ENCODE measurements at places on chromosomes 7 and 10. TPM values are rescaled to one million over a fixed set of nuclear protein-coding genes. Genes with fewer than 3 reads are reported as not detected.

The CPA2 gene
- not detected for total RNA-seq

The ADAM12 gene
- total RNA-seq: 1.3 TPM

GRCh38 chr10:47145290-47145934 is 154.6 kb upstream of the GDF10 start:
- DNase-seq: no peak

- DNase-seq: no peak
Measured at GRCh38 chr7:136030867-136031318, 53.7 kb upstream of the MTPN start.

GRCh38 chr7:79529214-79529880 is 75.9 kb upstream of the MAGI2 start:
- no peak for DNase-seq

DNA sequence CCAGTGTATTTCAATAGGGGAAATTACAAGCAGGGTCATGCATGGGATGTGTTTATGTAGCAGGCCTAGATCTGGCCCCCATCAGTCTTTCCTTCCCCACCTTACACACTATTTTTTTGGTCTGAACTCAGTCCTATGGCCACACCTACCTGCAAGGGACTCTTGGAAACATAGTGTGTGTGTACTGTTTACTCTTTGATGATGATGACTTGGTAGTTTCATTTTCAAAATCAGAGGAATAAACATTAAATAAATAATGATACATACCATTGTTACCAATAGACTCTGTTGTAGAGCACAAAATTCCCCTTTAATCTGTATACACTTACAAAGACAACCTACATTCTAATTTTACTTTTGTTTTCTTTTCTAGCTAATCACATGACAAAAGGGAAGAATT is 191.0 kb downstream of the ZEB1 start:
- DNase-seq: no peak

The SPAG6 gene
- total RNA-seq: not detected

The EVX1 gene
- not detected for total RNA-seq

GRCh38 chr10:76618171-76618570 is 1019.4 kb downstream of the KCNMA1 start:
- no peak for DNase-seq

The GAD2 gene
- not detected for total RNA-seq

DNA sequence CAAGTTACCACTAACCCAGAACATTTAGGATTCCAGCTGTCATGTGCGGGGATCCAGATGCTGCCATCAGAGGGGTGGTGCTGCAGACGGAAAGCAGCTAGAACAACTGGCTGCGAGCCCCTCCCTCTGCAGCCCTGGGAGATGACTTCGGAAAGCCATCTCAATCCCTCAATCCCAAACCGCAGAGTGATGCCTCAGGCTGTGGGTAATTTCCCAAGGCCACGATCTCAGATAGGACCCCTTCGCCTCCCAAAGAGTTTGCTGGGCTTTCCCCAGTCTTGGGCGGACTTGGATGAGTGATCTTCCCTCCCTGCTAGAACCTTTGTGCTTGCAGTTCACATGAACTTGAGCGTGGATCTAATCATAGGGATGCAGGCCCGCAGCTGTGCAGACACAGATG is 71.3 kb upstream of the EN2 start:
- DNase-seq: no peak

DNA sequence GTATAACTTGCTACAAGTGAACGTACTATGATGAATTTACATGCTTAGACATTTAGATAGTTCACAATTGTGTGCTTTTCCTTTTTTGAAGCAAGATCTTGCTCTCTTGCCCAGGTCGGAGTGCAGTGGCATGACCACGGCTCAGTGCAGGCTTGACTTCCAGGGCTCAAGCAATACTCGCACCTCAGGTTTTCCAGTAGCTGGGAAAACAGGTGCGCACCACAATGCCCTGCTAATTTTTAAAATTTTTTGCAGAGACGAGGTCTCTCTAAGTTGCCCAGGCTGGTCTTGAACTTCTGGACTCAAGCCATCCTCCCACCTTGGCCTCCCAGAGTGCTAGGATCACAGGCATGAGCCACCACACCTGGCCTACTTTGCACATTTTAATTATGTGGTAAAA is 1.8 kb downstream of the GPR15LG start:
- no peak for DNase-seq

The ZNF804B gene
- 0.05 TPM for total RNA-seq

The LIPA gene
- 16.0 TPM for total RNA-seq

DNA sequence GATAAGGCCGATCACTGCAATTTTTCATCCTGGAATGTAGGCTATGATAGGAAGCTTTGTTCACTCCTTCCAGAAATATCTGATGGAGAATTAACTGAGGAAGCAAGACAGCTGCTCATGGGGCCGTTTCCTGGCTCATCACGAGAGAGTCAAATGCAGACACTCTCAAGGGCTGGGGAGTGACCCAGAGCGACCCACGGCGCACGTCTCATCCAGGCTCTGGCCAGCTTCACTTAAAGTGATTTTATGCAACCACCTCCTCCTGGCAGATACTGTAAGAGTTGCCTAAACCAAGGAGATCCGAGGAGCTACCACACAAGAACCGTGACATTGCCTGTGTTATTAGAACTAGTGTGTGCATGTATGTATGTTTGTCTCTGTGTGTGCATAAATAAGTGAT is 530.8 kb downstream of the TCERG1L start:
- no peak for DNase-seq

- DNase-seq: no peak
Measured at GRCh38 chr7:155928583-155928982, 116.3 kb upstream of the SHH start.

The NDUFA5 gene
- 210 TPM for total RNA-seq

The MSS51 gene
- total RNA-seq: 9.6 TPM

DNA sequence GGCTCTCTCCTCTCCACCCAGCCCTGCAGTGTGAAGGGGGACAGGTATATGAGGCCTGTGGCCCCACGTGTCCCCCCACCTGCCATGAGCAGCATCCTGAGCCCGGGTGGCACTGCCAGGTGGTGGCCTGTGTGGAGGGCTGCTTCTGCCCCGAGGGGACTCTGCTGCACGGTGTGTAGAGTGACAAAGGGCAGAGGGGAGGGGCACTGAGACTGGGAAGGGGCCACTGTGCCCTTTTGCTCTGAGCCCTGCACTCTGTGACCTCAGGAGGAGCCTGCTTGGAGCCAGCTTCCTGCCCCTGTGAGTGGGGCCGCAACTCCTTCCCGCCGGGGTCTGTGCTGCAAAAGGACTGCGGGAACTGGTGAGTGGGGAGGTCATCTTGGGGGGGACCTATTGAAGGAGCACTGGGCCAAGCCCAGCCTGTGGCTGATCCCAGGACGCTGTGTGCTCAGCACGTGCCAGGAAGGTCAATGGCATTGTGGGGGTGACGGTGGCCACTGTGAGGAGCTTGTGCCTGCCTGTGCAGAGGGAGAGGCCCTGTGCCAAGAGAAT is 15.0 kb upstream of the ZNF467 start:
- DNase-seq: no peak

The PDE6C gene
- not detected for total RNA-seq

DNA sequence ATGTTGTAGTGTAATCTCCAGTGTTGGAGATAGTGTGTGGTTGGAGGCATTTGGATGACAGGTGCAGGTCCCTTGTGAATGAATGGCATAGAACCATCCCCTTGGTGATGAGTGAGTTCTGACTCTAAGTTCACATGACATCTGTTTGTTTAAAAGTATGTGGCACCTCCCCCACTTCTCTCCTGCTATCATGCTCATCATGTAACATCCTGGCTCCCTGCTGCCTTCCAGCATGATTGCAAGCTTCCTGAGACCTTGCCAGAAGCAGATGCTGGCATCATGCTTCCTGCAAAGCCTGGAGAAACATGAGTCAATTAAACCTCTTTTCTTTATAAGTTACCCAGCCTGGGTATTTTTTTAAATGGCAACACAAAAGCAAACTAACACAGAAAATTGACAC is 499.0 kb upstream of the SEMA3D start:
- DNase-seq: no peak

- DNase-seq: no peak
Measured at GRCh38 chr7:148699024-148699781, 500 bp downstream of the CUL1 start.

DNA sequence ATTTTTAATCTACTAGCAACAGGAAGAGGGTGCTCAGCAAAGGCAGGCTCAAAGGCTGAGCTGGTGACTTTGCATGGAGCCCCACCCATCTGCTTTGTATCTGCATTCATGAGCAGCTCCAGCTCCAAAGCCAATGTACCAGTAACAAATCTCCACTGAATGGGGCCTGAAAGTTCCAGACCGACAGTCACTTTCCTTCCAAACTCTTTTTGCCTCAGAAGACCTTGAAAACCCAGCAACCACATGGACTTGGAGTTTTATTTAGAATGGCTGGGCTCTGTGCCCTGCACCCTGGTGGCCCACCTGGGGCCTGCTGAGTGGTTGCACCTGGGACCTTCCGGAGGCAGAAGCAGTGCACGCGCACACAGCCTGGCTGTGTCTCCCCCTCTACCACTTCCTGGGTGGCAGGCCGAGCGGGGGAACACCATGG is 195.0 kb upstream of the PLXNA4 start:
- no peak for DNase-seq

All from cardiac septum (tissue), 1 donor.